ENCODE measurements at places on chromosomes 16 and 17. TPM values are rescaled to one million over a fixed set of nuclear protein-coding genes. Genes with fewer than 3 reads are reported as not detected.

DNA sequence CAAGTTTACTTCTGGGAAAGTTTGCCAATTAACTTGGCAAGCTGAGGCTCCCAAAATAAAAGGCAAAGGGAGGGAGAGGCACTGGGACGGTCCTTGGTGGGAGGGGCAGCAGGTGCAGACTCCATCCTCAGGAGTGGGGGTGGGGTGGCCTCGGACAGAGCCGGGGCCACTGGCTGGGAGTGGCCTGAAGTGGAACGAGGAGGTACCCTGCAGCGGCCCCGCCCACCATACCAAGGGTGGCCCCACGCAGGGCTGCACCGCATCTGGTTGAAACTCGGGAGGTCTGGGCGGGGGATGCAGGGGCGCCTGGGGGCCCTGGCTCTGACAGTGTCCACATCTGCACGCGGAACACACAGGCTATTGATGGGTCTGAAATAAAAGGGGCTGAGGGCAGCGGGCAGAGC is 42.4 kb upstream of the SLC38A10 start:
- H3K4me1 ChIP-seq = no peaks in the 10 kb centered on the region
- no peak overlapping the region for H3K4me3 ChIP-seq
- no peak overlapping the region for H3K27ac ChIP-seq
- no peaks in the 10 kb centered on the region for H3K27me3 ChIP-seq
- DNase-seq = no peak
- H3K36me3 ChIP-seq = no peaks in the 10 kb centered on the region

Gene PSKH1
- total RNA-seq = 14.2 TPM

- H3K36me3 ChIP-seq = no peaks in the 10 kb centered on the region
- H3K27ac ChIP-seq = no peak overlapping the region
- no peak for DNase-seq
- no peaks in the 10 kb centered on the region for H3K4me1 ChIP-seq
These were observed 9.9 kb upstream of the FOXJ1 start for GRCh38 chr17:76150712-76151622.

GRCh38 chr16:87602821-87603683 is 744 bp downstream of the JPH3 start:
- H3K27ac ChIP-seq = no peak overlapping the region
- H3K36me3 ChIP-seq = no peaks in the 10 kb centered on the region
- no peak overlapping the region for H3K4me3 ChIP-seq
- no peaks in the 10 kb centered on the region for H3K4me1 ChIP-seq
- no peaks in the 10 kb centered on the region for H3K27me3 ChIP-seq
- DNase-seq = no peak

- no peak for DNase-seq
- H3K4me3 ChIP-seq = no peak overlapping the region
- no peaks in the 10 kb centered on the region for H3K36me3 ChIP-seq
These were observed 66.9 kb downstream of the COPRS start for GRCh38 chr17:31792007-31792585.

- peak overlapping the region; percentile 80 for H3K4me3 ChIP-seq
- peaks cover 28% of the 10 kb centered on the region for H3K4me1 ChIP-seq
- DNase-seq = no peak
- no peak overlapping the region for H3K27ac ChIP-seq
- no peaks in the 10 kb centered on the region for H3K36me3 ChIP-seq
These were observed 705 bp upstream of the PITPNC1 start for GRCh38 chr17:67376415-67376736.

Gene C16orf46
- total RNA-seq = 0.22 TPM

DNA sequence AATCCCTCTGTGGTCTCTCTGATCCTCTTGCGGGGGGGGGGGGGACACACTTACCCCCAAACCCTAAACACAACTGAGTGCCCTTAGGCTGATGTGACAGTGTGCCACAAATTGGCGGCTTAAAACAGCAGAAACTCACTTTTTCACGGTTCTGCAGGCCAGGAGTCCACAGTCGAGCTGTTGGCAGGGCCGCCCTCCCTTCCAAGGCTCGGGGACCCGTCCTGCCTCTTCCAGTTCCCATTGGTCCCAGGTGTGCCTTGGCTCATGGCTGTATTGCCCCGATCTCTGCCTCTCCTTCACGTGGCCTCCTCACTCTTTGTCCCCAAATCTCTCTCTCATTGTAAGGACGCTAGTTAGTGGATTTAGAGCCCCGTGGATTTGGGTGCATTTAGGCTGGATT is 199.9 kb upstream of the CIBAR2 start:
- H3K4me1 ChIP-seq = peaks cover 10% of the 10 kb centered on the region
- no peak overlapping the region for H3K4me3 ChIP-seq
- H3K27ac ChIP-seq = no peak overlapping the region
- H3K27me3 ChIP-seq = no peaks in the 10 kb centered on the region

Gene SLC25A19
- 43.1 TPM for total RNA-seq

DNA sequence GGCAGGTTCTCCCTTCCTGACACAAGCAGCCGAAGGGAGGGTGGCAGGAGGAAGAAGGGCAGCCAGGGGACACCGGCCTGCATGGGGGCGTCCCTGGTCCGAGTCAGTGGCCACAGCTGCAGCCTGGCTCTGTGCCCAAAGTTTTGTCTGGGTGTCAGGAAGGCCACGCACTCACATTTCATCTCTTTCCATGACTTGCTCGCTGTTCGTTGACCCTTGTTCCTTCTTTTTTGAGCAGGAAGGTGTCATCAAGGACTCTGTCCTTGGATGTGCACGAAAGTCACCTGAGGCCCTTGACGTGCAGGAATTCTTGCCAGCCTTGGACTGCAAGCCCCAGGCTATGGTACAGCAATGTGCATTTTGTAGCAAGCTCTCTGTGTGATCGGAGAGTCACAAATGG is 93.3 kb downstream of the TNFRSF13B start:
- no peak for DNase-seq
- H3K27me3 ChIP-seq = no peaks in the 10 kb centered on the region
- no peaks in the 10 kb centered on the region for H3K36me3 ChIP-seq
- no peak overlapping the region for H3K4me3 ChIP-seq
- H3K4me1 ChIP-seq = no peaks in the 10 kb centered on the region

DNA sequence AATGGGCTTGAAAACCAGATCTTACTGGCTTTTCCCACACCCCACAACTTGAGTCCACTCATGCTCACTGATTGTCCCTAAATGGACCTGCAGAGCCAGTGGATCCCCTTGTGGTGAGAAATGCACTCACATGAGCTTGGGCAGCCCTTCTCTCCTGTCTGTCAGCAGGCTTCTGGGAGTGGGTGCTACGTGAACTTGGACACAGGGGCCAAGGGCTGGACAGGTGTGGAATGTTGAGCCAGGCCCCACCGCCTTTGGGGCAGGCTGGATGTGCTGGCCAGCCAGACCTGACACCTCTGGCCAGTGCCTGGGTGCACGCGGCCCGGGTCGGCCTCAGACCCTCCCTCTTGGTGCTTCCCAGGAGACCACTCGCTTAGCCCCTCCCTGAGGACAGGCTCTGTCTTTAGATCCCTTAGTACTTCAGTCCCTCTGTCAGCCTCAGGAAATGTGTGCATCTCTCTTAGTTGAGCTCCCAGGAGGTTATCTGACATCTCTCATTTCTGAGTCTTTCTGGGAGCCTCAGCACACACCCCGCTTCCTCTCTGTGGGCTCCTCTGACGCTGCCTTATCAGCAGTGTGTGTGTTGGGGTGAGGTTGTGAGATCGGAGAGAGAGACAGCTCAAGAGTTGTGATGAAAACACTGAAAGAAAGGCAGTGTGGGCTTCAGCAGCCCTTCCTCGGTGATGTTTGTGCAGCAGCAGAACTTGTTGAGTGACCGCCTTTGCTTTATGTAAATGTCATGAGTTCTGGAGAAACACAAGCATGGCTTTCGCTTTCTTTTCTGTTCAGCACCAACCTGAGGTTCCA is 117.0 kb downstream of the RAB11FIP4 start:
- H3K27me3 ChIP-seq = no peaks in the 10 kb centered on the region
- H3K4me1 ChIP-seq = peaks cover 20% of the 10 kb centered on the region
- H3K36me3 ChIP-seq = no peaks in the 10 kb centered on the region
- peak overlapping the region; percentile 55 for H3K4me3 ChIP-seq

- no peak overlapping the region for H3K4me3 ChIP-seq
- no peaks in the 10 kb centered on the region for H3K36me3 ChIP-seq
- no peaks in the 10 kb centered on the region for H3K4me1 ChIP-seq
- DNase-seq = no peak
These were observed 27.3 kb upstream of the NAT9 start for GRCh38 chr17:74803388-74803930.

Measured in Karpas-422 (cell line).